Esophagus squamous epithelium (tissue), 5 donors: ENCODE measurements at places on chromosomes 11 and 22.

GRCh38 chr11:78446210-78446609 lies 28.6 kb upstream of the GAB2 start:
- peaks cover 7% of the 10 kb centered on the region for H3K4me1 ChIP-seq
- DNase-seq = no peak
- no peak overlapping the region for H3K27ac ChIP-seq
- H3K4me3 ChIP-seq = no peak overlapping the region

GRCh38 chr11:86916330-86916729 lies 38.9 kb downstream of the FZD4 start:
- H3K4me1 ChIP-seq = peaks cover 14% of the 10 kb centered on the region
- H3K36me3 ChIP-seq = no peaks in the 10 kb centered on the region
- H3K27ac ChIP-seq = peak overlapping the region; percentile 82

DNA sequence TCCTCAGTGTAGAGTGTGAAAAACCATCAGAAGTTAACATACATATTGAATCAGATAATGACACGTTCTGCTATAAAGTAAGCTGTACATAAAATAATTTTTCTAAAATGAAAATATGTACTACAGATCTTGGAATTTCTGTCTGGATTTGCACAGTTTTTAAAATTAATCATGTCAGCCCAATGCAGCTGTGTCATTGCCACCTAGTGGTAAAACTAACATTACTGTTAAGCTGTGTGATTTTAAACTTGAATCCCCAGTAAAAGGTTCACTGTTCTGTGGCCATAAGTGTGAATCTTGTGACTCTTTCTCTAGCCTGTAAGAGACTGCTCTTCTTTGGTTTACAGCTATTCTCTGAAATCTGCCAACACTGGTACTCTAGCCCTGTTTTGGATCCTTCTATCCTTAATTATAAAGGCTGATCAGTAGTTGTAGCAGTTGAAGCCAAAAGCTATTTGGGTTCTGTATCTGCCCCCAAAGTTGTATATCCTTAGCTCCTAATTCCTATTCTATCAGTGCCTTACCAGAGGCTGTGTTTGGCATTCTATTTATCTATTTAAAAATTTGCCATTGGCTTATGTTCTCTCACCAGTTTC lies 4.0 kb downstream of the JRKL start:
- DNase-seq = no peak
- no peaks in the 10 kb centered on the region for H3K27me3 ChIP-seq
- no peak overlapping the region for H3K4me3 ChIP-seq

DNA sequence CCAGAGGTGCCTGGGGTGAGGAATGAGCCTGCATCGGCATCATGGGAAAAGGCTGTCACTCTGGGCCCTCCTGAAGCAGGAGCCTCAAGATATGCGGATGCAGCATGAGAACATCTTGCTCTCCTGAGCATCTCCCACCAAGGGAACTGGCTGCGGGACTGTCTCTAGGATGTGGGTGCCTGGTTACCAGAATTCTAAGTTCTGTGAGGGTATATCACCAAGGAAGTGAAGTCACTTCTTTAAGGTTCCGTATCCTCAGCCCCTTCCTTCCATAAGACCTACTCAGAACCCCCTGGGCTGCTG lies 86.9 kb downstream of the GGTLC2 start:
- H3K27ac ChIP-seq = no peak overlapping the region
- peaks cover 42% of the 10 kb centered on the region for H3K27me3 ChIP-seq
- no peak for DNase-seq
- no peak overlapping the region for H3K4me3 ChIP-seq

GRCh38 chr11:91698845-91699244 lies 525.8 kb upstream of the FAT3 start:
- H3K4me3 ChIP-seq = no peak overlapping the region
- no peaks in the 10 kb centered on the region for H3K4me1 ChIP-seq
- H3K36me3 ChIP-seq = no peaks in the 10 kb centered on the region
- H3K27me3 ChIP-seq = no peaks in the 10 kb centered on the region
- H3K27ac ChIP-seq = no peak overlapping the region

DNA sequence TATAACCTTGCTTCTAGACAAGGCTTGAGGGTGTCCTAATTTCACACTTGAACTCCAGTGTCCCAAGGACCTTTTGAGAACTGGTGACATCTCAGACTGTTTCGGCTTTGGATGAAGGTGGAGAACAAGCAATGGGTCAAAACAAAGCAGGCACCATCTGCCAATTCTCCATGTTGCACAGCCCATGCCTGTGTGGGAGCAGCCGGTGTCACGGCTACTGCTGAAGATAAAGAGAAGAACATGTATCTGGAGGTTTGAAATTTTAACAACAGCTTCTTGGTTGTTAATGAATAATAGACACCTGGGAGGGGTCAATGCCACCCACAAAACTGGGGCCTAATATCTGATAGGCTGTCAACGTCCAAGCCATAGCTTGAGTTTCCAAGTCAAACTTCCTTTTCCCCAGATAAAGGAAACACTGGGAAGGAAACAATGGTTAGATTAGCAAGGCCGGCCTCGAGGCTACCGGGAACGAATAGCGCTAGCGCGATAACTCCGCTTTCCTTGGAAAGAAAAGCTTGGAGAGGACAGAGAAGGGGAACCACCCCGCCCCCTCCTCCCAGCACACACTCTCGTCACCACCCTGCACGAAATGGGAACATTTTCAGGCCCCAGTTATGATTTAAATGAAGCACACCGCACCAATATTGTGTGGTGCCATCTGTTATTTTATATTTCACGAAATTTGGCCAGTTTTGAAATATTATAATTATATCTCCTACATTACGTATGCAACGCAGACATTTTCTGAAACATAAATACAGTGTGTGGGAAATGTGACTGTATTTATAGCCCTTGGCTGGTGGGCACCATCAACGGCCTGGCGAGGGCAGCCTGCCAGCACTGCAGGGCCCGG lies 21.8 kb upstream of the OPCML start:
- no peaks in the 10 kb centered on the region for H3K4me1 ChIP-seq
- no peak for DNase-seq
- no peak overlapping the region for H3K27ac ChIP-seq
- no peaks in the 10 kb centered on the region for H3K36me3 ChIP-seq
- H3K27me3 ChIP-seq = no peaks in the 10 kb centered on the region

DNA sequence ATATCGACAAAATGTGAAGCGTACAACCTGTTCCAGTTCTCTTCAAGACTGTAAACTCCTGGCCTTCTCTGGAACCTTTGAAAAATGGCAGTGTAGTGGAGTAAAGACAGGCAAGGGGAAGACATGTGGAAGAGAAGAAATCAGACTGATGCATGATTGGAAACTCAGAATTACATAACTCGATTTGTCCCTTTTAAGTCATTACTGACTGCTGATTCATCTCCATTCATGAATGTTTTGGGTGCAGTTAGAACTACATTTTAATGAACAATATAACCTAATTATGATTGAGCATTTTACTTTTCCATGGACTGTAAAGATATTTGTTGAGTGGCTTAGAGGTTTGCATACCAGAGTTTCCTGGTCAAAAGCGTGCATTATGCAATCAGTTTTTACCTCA lies 32.9 kb downstream of the FAT3 start:
- no peak overlapping the region for H3K27ac ChIP-seq
- no peaks in the 10 kb centered on the region for H3K4me1 ChIP-seq
- H3K4me3 ChIP-seq = no peak overlapping the region
- no peaks in the 10 kb centered on the region for H3K36me3 ChIP-seq

- H3K4me3 ChIP-seq = no peak overlapping the region
- peaks cover 10% of the 10 kb centered on the region for H3K4me1 ChIP-seq
- no peak overlapping the region for H3K27ac ChIP-seq
- DNase-seq = no peak
- H3K36me3 ChIP-seq = no peaks in the 10 kb centered on the region
These were observed 11.7 kb upstream of the HTATIP2 start for GRCh38 chr11:20351751-20352262.

DNA sequence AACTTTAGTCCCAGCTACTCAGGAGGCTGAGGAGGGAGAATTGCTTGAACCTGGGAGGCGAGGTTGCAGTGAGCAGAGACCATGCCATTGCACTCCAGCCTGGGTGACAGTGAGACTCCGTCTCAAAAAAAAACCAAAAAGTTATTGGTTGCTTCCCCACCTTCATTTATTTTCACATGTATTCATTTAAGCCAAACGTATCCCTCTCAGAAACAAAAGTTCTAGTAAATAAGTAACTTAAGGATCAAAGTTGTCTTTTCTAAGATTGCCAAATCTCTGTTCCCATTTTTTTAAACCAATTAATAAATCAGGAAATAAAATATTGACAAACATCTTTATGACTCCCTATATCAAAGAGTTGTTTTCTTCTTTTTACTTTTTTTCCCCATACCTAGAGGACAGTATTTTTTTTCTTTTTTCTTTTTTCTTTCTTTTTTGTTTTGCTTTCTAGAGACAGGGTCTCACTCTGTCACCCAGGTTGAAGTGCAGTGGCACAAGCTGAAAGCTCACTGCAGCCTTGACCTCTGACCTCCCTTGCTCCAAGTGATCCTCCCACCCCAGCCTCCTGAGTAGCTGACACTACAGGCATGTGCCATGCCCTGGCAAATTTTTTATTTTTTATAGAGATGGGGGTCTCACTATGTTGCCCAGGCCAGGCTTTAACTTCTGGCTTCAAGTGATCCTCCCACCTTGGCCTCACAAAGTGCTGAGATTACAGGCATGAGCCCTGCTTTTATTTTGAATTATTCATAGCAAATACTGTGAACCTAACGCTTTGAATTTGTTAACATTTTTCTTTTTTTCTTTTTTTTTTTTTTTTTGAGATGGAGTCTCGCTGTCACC lies 11.4 kb downstream of the ZFTA start:
- DNase-seq = no peak
- H3K4me1 ChIP-seq = peaks cover 8% of the 10 kb centered on the region
- H3K36me3 ChIP-seq = no peaks in the 10 kb centered on the region
- no peak overlapping the region for H3K27ac ChIP-seq
- no peak overlapping the region for H3K4me3 ChIP-seq

GRCh38 chr22:37138849-37139561 lies 10.7 kb downstream of the IL2RB start:
- no peak overlapping the region for H3K4me3 ChIP-seq
- no peak overlapping the region for H3K27ac ChIP-seq
- no peaks in the 10 kb centered on the region for H3K36me3 ChIP-seq
- no peaks in the 10 kb centered on the region for H3K27me3 ChIP-seq
- peaks cover 13% of the 10 kb centered on the region for H3K4me1 ChIP-seq
- DNase-seq = no peak

- H3K4me1 ChIP-seq = peaks cover 20% of the 10 kb centered on the region
- no peak overlapping the region for H3K27ac ChIP-seq
- no peaks in the 10 kb centered on the region for H3K27me3 ChIP-seq
- H3K4me3 ChIP-seq = no peak overlapping the region
These were observed 88.4 kb downstream of the SLC1A2 start for GRCh38 chr11:35330931-35331330.

DNA sequence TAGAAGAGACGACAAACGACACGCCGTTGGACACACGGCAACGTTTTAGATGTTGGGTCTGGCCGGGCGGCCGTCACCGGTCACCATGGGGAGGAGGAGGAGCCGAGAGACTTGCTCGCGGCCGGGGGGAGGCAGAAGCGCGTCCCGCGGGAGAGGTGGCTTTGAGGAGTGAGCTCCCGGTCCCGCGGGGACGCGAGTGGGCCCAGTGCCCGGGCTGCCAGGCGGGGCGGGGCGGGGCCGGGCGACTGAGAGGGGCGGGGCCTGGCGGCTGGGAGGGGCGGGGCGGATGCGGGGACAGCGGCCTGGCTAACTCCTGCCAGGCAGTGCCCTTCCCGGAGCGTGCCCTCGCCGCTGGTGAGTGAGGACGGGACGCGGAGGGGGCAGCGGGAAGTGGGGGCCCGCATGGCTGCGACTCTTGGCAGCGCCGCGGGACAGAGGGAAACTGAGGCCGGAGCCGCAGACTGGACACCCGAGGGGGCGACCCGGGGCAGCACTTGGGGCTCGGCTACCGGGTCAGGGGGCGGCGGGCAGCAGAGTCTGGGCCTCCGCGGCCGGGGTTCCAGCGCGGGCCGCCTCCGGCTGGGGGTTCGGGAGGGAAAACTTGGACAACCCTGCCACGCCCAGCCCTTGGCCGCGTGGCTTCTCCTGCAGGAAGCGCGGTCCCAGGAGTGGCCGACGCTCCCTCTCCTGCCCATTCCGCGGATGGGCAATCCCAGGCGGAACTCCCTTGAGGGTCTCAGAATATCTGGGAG lies at the start of gene TSPO:
Gene TSPO, plus strand, starts transcription at position 309 of the 752 bp plus-strand sequence. CDS start 7,680 bp downstream, outside the sequence.
- no peak for DNase-seq
- H3K27ac ChIP-seq = peak within 1 kb of the TSS; percentile 96
- no peaks in the 10 kb centered on the region for H3K27me3 ChIP-seq

GRCh38 chr11:103125462-103125861 lies 16.2 kb downstream of the DYNC2H1 start:
- no peak overlapping the region for H3K4me3 ChIP-seq
- DNase-seq = no peak
- no peak overlapping the region for H3K27ac ChIP-seq
- no peaks in the 10 kb centered on the region for H3K27me3 ChIP-seq
- no peaks in the 10 kb centered on the region for H3K4me1 ChIP-seq

- no peaks in the 10 kb centered on the region for H3K27me3 ChIP-seq
- peaks cover 5% of the 10 kb centered on the region for H3K36me3 ChIP-seq
- H3K4me3 ChIP-seq = peak overlapping the region; percentile 67
- H3K27ac ChIP-seq = peak overlapping the region; percentile 100
These were observed 1.1 kb upstream of the SUN2 start for GRCh38 chr22:38756711-38757463.

GRCh38 chr11:126305699-126306098 lies 1.8 kb downstream of the DCPS start:
- DNase-seq = no peak
- peaks cover 44% of the 10 kb centered on the region for H3K36me3 ChIP-seq
- no peaks in the 10 kb centered on the region for H3K27me3 ChIP-seq
- no peak overlapping the region for H3K27ac ChIP-seq
- H3K4me1 ChIP-seq = peaks cover 4% of the 10 kb centered on the region

DNA sequence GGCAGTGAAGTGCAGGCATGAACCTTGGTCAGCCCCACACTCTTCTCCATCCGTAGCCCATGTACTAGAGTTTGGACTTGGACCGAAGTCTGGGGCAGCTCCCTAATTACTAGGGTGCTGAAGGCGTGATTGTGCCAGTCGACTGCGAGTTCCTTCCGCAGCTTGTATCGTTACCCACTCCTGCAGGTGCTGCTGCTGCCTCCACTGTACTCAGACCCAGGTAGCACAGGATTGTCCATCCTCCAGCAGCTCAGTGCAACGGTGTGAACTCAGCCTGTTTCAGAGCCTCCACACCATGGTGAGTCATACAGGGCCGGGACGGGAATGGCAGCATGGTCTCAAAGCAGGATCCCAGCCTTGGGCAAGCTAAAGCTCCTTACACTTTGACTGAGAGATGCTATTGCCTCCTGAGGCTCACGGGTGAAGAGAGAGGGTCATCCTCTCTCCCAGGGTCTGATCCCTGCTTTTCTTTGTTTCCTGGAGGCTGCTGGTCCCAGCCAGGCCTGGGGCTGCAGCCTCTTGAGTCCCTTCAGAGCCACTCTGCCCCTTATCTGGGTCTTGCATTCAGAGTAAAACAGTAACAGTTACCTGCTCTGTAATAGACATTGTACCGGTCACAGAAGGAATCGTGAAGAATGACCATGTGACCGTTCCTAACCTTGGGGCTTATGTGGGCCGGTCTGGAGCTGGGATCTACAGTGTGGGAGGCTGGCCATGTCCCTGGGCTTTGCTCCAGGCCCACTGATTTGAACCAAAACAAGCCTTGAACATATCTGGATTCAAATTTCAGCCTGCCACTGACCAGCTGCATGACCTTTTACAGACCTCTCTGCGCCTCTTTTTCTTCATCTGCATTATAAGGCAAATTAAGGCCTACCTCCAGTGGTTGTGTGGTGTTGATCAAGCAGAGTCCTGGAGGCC lies 1.7 kb downstream of the TKFC start:
- H3K4me1 ChIP-seq = peaks cover 24% of the 10 kb centered on the region
- H3K4me3 ChIP-seq = no peak overlapping the region
- no peak for DNase-seq
- H3K27ac ChIP-seq = peak overlapping the region; percentile 19

GRCh38 chr11:21965221-21965620 lies 227.7 kb upstream of the ANO5 start:
- H3K4me1 ChIP-seq = no peaks in the 10 kb centered on the region
- no peaks in the 10 kb centered on the region for H3K36me3 ChIP-seq
- no peak overlapping the region for H3K27ac ChIP-seq
- no peak for DNase-seq
